ENCODE measurements at places on chromosomes 2 and 18.

DNA sequence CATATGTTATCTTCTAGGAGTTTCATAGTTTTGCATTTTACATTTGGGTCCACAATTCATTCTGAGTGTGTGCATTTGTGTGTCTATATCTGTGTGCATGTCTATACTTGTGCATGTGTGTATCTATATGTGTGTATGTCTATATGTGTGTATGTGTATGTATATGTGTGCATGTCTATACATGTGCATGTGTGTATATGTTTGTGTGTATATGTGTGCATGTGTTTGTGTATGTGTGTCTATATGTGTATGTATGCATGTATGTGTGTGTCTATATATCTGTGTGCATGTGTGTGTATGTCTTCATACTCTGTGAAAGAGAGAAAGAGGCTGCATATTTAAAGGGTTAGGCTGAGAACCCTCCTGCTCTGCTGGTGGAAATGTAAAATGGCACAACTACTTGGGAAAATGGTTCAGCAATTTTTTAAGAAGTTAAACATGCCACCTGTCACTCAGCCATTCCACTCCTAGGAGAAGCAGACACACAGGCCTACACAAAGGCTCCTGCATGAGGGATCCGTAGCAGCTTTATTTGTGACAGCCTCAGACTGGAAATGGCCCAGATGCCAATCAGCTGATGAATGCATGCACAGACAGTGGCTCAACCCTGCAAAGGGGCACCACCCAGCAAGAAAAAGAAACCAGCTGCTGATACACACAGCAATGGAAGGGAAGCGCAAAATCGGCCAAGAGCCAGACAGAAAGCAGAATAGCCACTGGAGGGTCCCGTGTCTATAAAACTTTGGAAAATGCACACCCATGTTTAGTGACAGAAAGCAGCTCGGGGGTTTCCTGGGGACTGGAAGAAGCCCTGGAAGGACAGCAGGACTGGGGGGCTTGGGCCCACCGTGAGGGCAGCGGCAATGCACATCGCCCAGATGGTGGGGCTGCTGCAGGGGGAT, 146.8 kb downstream of the SEPTIN10 start:
- no peak for DNase-seq

DNA sequence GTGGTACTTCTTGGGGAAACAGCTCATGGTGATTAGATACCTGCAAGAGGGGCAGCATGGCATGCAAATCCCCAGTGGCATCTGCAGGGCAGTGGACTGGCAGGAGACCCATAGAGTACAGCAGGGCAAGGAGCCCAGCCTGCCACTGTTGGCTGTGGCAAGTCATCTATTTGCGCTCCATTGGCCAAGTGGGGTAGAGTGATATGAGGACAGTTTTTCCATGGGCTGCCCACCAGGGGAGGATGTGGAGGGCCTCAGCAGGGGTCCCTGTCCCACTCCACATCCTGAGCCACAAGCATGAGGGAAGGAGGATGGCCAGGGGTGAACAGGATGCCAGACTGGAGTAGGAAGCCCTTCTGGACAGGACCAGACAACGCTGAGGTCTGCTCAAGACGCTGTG, 50.9 kb upstream of the OTOF start:
- no peak for DNase-seq

DNA sequence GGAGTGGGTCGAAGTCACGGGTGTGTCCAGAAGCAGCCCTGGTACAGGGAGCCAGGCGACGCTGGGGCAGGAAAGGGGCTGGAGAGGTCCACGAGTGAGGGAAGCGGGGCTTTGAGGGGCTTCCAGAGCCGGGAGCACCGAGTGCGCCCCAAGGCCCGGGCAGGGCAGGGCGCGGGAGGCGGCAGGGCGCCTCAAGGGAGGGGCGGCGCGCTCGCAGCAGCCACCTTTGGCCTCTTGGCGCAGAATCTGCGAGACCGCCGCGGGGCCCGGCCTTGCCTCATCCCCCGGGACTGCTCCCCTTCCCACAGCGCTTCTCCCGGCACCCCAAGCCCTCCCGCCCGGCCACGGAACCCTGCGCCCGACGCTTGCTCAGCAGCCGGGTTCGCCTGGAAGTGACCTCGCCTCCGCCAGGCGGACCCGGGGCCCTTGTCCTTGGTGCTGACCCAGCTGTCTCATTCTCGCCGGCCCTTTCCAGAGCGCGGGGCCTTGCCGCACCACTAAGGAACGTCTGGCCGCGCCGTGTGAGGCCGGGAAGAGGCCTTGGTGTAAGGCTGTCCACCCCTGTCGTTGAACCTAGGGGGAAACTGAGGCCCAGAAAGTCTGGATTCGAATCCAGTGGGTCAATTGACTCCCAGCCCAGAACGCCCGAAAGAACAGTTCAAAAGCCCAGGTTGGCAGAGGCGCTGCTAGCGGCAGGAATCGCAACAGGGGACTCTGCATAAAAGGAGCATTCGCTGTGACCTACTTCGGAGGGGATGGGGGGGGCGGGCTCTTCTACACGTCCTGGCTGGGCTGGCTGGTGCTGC, 584 bp upstream of the DNER start:
- DNase-seq, result peak; percentile 70

- no peak for DNase-seq
Observed at GRCh38 chr18:55384551-55385275, 203.3 kb downstream of the TCF4 start.

GRCh38 chr2:61114147-61114546, 47.8 kb upstream of the C2orf74 start:
- DNase-seq, result no peak

DNA sequence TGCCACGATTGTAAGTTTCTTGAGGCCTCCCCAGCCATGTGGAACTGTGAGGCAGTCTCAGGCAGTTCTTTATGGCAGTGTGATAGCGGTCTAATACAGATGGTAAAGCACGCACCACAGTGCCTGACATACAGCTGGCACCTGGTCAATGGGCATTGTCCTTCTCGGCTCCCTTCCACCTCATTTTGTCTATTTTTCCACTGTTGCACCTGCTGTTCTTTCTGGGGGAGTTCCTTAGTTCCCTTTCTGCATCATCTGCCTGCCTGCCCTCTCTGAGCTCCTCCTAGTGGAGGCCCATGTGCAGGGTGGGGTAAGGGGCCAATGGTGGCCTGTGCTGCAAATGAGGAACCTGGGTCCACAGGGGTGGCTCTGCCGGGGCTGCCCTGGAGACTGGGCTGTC, 157.6 kb downstream of the LPIN1 start:
- DNase-seq, result no peak

DNA sequence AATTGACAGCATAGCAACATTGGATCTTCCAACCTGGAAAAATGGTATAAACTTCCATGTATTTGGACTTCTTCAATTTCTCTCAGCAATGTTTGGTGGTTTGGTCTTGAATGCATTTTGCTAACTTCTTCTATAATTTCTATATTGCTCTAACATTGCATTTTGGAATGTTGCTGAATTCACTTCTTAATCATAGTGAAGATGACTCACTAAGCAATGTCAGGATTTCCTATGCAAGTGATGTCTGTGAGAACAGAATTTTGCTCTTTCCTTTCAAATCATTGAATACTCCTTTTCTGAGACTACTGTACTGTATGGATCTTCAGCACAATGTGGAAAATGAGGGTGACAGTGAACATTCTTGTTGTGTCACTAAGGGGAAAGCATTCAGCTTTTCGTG, 28.9 kb upstream of the CDH19 start:
- DNase-seq, result no peak

GRCh38 chr2:50344509-50345106, 687.3 kb downstream of the NRXN1 start:
- DNase-seq, result peak; percentile 45

DNA sequence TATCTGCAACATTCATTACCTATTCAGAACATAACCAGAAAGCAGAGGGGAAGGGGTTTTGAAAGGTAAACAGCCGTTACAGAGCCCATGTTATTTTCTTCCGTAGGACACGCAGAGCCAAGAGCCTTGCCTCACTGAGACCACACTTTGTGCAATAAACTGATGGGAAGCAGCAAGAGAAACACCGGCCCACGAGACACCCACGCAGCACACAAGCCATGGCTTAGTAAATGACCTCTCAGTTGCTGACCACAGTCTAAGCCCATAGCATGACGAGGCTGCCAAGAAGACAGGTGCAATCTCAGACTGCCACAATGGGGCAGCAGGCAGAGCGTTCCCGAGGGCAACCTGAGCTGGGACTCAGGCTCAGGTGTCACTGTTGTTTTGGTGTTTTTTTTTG, 59.6 kb downstream of the CABYR start:
- DNase-seq, result peak; percentile 26

Measured in cerebellar cortex (tissue), 1 donor.